Stimulated activated CD4-positive, alpha-beta T cell treated with anti-CD3 and anti-CD28 coated beads, TNF-alpha, amount 100 ng/mL, for 4 hours (primary cell): ENCODE measurements at places on chromosomes 1 and 21.

DNA sequence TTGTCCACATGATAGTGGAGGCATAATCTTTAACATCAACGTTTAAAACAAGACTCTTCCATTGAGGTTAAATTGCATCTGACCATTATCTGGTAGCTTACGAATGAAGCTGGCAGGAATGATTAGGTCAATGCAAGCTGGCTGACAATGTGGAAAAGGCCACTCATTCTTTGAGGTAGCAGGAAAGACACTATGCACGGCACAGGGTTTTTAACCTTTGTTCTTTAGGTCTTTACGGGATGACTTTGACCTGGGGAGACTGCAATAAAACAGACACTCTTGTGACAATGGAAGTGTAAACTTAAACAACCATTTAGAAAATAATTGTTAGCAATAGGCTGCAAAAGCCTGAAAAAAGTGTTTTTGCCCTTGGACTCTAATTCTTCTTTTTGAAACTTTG lies 193.8 kb upstream of the FOXD3 start:
- no peak for DNase-seq

DNA sequence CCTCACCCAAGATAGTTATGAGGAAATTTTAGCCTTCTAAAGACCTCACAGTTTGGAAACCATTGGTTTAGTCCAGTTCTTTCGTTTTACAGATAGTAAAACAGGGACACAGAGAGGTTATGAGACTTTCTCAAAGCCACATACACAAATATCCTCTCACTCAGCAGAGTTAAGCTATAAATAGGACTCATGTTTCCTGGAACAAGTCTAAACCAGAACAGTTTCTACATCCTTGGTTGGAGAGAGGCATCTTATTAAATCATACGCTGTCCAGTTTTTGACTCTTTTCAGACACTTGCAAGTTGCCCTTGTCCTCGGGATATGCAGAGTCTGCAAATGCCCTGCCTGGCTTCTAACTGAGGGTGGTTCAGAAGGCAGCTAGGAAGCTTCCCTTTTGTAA lies 462.1 kb upstream of the DEPDC1 start:
- DNase-seq = no peak

- DNase-seq = no peak
Measured at GRCh38 chr21:45378258-45378966, 26.6 kb upstream of the COL18A1 start.

DNA sequence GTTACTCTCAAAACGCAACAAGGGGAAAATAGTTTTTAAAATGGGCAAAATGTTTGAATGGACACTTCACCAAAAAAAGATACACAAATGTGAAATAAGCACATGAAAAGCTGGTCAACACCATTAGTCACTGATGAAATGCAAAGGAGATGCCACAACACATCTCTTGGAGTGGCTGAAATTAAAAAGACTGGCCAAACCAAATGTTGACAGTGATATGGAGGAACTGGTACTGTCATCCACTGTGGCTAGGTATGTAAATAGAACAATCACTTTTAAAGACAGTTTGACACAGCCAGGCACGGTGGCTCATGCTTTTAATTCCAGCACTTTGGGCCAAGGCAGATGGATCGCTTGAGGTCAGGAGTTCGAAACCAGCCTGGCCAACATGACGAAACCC lies 91.1 kb downstream of the POFUT2 start:
- no peak for DNase-seq
